ENCODE measurements at places on chromosomes 1 and 21.

DNA sequence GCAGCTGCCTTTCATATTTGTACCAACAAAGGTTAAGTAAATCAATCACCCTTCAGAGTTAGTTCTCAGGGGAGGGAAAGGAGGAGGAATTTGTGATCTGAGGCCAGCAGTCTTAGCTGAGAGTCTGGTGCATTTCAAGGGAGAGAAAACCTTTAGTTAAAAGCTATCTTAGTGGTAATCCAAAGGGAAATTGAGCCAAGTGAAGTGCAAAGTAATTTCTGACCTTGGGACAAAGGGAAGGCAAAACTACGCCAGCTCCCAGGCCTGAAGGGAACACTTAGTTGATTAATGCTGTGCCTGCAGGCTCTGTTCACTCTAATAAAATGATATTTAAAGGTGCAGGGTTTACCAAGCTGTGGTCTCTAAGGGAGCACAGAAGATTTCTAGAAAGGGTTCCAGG is 23.1 kb upstream of the FMOD start:
- no peak for DNase-seq

- DNase-seq: no peak
Measured at GRCh38 chr1:8398677-8399076, 80.8 kb downstream of the SLC45A1 start.

DNA sequence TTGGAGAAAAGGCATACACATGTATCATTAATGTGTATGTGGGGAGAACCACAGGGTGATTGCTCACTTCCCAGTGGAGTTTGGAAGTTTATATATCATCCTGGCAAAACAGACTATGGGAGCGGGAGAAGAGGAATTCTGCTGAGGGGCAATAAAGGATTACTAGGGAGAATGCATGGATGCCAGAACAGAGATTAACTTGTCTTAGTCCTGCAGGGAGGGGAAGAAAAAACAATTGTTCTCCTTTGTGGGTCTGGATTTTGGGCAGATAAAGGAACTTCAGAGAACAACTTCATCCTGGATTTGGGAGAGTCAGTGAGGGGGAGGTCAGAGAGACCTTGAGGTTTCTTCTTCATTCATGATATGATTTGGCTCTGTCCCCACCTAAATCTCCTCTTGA is 55.9 kb upstream of the SOX13 start:
- DNase-seq: no peak

GRCh38 chr1:18362150-18362549 is 118.6 kb upstream of the KLHDC7A start:
- no peak for DNase-seq

DNA sequence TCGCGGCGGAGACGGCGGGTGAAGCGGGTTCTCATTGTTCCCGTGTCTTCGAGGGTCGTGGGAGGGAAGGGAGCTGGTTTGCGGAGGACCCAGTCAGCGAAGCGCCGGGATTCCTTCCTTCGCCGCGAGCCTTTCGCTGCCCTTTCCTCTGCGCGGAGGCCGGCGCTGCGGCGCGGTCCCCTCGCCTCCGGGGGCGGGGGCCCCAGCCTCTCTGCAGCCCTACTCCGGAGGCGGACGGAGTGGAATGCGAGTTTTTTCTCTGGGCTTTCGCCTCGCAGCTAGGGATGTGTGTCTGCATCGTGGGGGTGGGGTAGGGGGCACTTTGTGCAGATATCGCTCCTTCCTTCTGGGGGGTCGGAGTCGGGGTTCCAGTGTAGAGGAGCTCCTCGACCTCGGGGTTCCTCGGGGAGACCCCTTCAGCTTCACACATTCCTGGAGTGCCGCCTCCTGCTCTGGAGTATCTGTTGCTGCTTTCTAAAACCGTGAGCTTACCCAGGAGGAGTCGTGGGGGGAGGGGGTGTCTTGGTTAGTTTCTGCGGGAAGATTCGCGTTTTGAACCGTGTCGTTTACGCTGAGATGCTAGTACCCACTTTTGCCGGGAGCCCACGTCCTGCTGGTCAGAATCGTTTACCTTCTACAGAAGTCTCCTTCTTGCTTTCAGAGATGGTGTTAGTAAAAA is 595 bp downstream of the RNF2 start:
- DNase-seq: peak; percentile 67

DNA sequence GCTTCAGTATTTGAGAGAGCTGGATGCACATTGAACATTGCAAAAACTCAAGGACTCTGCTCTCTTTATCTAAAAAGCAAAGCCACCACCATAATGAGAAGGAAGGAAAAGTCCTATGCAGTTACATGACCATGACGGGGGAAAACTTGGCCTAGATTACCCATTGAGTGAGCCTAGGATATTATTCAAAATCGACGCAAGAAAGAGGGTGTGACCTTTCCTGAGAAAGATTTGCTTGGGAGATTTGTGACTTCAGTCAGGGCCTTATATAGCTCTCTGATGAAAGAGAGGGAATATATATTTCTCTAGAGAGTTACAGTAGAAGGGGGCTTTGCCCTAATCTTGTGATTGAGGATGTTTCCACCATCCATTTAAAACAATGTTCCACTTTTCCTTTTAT is 153.0 kb upstream of the DPYD start:
- no peak for DNase-seq

DNA sequence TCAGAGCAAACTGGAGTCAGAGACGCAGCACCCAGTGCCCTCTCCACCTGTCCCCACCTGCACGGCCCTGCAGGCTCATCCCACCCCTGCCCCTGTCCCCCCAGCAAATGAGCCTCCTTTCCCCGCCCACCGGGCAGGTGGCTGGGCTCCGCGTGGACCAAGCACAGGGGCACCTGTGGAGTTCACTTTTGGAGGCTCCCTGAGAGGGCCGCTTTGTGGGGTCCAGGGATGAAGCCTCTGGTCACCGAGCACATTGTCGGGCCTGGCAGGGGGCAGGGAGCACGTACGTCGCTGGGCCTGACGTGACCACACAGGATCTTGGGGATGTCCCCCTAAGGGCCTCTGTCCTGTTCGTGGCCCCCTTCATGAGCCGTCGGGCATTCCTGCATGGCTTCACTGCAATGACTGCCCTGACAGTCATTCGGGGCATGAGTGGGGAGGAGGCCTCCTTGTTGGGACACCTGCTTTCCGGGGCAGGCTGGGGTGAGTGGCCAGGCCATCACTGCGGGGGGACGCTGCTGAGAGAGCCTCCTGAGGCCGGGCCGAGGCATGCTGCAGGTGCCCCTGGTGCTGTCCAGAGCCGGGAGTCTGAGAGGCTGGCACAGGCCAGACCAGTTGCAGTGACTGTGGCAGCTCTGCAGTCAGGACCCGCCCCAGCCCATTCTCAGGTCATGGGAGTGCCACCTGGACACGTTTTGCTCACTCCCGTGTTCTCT is 19.7 kb downstream of the SLX9 start:
- no peak for DNase-seq

DNA sequence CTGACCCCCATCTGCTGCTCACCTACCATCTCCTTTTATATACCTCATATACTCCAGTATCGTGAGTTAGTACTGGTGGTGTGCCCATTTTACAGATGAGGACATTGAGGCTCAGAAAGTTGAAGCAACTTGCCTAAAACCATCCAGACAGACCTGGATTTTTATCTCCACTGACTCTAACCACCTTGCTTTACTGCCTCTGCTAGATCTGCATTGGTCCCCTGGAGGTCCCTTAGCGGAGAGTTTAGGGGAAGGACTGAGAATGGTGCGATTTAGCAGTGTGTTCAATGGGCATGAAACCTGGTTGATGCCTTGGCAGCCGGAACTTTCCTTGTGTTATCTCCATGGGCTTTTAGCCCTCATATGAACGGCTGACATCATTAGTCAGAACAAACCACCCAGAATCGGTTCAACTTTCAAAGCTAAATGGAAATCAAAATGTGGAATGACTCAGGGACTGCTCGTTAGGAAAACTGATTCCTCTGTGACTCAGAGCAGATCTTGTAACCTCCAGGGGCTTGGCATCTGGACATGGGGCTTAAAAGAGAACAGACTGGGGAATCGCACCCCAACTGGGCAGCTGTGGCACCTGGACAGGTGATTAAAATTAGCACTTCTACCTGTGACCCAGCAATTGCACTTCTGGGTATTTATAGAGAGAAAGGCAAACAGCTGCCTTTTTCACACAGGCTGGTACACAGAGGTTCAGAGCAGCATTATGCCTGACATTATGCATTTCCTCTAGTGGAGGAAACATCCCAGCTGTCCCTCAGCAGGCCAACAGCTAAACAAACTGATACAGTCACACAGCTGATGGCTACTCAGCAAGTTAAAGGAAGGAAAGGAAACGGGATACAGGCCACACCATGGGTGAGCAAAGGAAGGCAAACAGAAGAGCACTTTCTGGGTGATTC is 25.3 kb downstream of the TMEM51 start:
- no peak for DNase-seq

- no peak for DNase-seq
Measured at GRCh38 chr21:16342932-16343331, 613.1 kb downstream of the USP25 start.

DNA sequence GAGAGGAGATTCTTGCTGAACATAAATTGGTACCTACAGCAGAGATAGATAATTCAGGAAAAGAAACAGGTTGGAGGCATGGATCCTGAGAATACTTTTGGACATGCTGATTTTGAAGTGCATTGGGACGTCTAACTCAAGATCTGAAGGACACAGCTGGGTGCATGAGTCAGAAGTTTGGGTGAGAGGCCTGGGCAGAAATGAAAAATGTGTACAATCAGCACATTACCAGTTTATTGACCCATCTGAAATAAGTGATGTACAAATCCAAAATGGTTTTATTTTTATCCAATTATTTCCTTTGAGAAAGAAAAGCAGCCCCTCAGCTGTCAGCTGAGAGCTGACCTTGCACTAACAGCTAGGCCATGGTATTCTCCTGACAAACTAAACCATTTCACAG is 975.2 kb upstream of the B3GALT2 start:
- no peak for DNase-seq

- DNase-seq: no peak
Measured at GRCh38 chr1:200527670-200528069, 92.9 kb downstream of the KIF14 start.

- DNase-seq: no peak
Measured at GRCh38 chr1:165894591-165894990, 67.2 kb downstream of the UCK2 start.

GRCh38 chr1:174726167-174726879 is 273.4 kb upstream of the CACYBP start:
- no peak for DNase-seq

DNA sequence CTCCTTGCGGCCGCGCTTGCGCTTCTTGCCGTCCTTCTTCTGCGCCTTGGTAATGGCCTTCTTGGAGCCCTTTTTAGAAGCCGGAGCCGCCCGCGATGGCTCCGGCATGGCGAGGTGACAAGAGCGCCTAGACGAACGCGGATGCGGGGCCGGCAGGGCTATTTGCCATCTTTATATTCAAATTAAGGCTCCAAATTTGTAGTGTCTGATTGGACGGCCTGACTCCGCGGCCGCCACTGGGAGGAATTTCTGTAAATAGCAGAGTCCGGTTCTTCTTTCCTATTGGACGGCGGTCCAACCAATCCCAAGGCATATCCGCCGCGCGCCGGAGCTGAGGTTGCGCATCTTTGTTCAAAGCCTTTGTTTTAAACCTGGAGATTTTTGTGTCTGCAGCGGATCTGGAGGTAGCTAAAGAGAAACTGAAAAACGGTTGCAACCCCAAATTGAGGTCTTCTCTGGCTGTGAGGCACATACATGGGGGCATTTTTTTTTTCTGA is 22.6 kb upstream of the RNF187 start:
- DNase-seq: peak; percentile 81

DNA sequence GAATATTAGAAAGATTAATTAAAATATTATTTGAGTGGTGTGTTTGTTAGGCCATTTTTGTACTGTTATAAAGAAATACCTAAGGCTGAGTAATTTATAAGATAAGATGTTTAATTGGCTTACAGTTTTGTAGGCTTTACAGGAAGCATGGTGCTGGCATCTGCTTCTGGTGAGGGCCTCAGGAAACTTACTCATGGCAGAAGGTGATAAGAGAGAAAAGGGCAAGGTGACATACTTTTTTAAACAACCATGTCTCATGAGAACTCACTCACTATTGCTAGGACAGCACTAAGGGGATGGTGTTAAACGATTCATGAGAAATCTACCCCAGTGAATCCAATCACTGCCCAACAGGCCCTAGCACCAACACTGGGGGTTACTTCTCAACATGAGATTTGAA is 56.7 kb upstream of the RGS21 start:
- DNase-seq: no peak

DNA sequence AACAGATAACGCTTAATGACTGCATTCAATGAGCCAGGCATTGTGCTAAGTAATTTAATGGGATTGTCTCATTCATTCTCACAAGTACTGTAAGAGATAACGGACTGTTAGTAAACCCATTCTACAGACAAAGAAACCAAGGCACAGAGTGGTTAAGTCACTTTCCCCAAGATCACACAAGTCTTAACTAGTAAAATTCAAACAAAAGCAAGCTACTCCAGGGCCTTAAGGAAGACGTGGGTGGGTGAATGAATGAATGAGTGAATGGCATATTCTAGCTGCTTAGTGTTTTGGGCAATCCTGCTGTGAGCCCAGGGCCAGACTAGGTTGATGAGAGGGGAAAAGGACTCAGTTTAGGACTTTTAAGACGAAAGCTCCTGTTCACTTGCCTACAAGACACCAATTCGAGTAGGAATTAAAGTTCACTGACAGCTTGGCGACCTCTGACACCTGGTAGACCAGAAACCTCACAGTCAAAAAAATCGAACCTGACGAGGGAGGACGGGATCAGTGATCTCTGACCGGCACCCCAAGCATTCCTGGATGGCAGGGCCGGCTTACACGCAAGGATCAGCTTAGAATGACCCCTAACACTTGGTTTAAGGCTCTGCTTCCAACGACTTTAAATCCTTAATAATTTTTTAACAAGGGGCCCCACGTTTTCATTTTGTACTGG is 557 bp downstream of the EMC1 start:
- DNase-seq: no peak

DNA sequence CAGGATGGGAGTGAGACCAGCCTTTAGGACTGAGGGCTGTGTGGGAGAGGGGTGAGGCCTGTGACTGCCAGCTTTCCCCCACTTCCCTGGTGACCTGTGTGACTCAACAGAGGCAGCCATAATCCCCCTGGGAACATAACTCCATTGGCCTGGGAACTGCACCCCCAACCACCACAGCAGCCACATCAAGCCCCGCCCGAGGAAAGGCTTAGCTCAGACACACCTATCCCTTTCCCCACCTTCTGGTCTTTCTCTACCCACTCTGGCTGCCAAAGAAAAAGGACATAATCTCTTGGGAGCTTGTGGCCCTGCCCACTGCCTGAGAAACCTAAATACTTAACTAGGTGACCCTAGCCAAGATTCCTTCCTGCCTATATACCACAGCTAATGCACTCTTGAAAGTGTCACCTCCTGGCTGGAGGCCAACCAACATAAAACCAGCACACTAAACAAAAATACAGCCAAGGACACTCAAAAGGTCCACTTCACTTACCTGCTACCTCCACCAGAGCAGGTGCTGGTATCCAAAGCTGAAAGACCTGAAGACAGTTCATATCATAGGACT is 406.6 kb upstream of the CAMK1G start:
- no peak for DNase-seq

DNA sequence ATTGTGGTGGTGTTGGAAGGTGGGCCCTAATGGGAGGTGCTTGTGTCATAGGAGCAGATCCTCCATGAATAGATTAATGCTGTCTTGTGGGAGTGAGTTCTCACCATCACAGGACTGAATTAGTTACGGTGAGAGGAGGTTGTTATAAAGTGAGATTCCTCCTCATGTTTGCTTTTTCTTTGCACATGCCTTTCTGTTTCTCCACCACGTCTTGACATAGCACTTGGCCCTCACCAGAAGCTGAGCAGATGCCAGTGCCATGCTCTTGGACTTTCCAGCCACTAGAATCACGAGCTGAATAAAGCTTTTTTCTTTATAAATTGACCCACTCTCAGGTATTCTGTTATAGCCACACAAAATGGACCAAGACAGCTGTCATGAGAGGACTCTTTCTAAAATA is 194.8 kb downstream of the PTPRU start:
- DNase-seq: no peak

- DNase-seq: no peak
Measured at GRCh38 chr1:43503534-43503933, 27.1 kb upstream of the PTPRF start.
